ENCODE measurements at places on chromosomes 6 and 20.
A peak's percentile ranks its signal among the peaks of the same experiment; 100 is the strongest.

DNA sequence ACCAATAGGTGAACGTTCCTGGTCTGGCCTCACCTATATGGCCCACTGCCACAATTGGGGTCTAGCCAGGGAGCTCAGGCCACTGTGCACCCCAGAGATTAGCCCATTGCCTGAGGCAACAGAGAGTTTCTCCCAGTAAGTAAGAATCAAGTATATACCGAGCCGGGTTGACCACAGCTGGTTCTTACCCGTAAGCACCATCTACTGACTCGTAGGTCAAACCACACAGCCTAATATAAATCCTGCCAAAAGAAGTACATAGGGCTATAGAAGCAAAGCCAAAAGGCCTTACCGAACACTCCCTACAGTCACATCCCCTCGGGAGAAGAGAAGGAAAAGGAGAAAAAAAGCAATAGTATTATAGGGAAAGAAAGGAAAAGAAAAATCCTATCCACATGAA is 463.6 kb upstream of the GJE1 start:
- H3K36me3 ChIP-seq: no peaks in the 10 kb centered on the region
- DNase-seq: no peak
- H3K27me3 ChIP-seq: no peaks in the 10 kb centered on the region
- H3K4me3 ChIP-seq: no peak overlapping the region

DNA sequence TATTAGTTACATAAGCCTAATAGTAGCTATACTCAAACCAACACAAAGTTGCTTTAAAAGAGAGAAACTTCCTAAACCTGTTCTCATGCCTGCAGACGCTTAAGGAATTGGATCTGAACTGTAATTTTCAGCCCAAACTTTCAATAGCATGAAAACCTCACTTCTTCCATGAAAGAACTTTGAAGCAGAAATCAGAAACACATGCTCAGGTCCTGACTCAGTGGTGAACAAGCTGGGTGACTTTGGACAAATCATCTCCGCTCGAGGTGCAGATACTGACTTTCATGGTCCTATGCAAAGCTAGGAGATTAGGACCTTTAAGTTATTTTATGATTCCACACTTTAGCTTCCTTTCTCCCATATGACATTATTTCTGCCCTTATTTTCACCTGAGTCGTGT is 36.5 kb downstream of the NOX3 start:
- no peak for DNase-seq
- no peak overlapping the region for H3K27ac ChIP-seq
- no peaks in the 10 kb centered on the region for H3K36me3 ChIP-seq

GRCh38 chr6:5107341-5107740 is 22.2 kb downstream of the PPP1R3G start:
- H3K27me3 ChIP-seq: no peaks in the 10 kb centered on the region
- DNase-seq: no peak
- H3K4me1 ChIP-seq: no peaks in the 10 kb centered on the region
- H3K27ac ChIP-seq: no peak overlapping the region
- no peak overlapping the region for H3K4me3 ChIP-seq

GRCh38 chr6:8462169-8462568 is 26.8 kb upstream of the SLC35B3 start:
- no peaks in the 10 kb centered on the region for H3K4me1 ChIP-seq
- no peaks in the 10 kb centered on the region for H3K36me3 ChIP-seq
- H3K4me3 ChIP-seq: no peak overlapping the region
- H3K27ac ChIP-seq: no peak overlapping the region
- no peaks in the 10 kb centered on the region for H3K27me3 ChIP-seq

- DNase-seq: no peak
- H3K27me3 ChIP-seq: no peaks in the 10 kb centered on the region
Measured at GRCh38 chr20:62062661-62063314, 2.9 kb downstream of the TAF4 start.

GRCh38 chr6:35054106-35054742 is 86.9 kb downstream of the TCP11 start:
- H3K4me3 ChIP-seq: no peak overlapping the region
- H3K27me3 ChIP-seq: no peaks in the 10 kb centered on the region
- H3K4me1 ChIP-seq: peaks cover 13% of the 10 kb centered on the region
- DNase-seq: no peak
- H3K36me3 ChIP-seq: peaks cover 33% of the 10 kb centered on the region

- DNase-seq: no peak
- H3K36me3 ChIP-seq: no peaks in the 10 kb centered on the region
- H3K27ac ChIP-seq: no peak overlapping the region
- H3K4me3 ChIP-seq: no peak overlapping the region
- H3K4me1 ChIP-seq: no peaks in the 10 kb centered on the region
Measured at GRCh38 chr6:76701610-76702009, 629.1 kb upstream of the IMPG1 start.

DNA sequence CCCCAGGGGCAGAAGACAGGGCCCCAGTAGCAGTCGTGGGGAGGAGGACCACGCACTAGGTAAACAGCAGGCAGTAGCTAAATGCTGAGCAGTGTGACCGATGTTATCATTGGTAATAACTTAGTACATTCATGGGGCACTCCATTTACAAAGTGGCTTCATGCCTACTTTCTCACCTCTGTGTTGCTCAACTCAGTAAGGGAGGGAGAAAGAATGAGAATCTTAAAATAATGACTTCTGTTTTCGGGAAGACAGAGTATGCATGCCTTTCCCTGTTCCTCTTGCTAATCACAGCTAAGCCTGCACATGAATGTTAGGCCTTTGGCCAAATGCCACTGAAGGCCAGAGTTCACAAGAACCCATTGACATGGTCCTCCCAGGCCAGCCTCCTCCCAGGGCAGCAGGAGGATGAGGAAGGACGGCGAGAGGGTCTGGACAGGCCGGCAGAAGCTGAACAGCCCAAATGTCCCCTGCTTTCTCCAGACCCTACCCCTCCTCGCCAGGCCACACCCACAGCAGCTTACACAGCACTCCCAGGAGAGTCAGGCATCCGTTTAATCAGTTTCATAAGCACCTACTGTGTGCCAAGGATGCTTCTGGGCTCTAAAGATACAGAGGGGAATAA is 183.4 kb downstream of the ANKRD60 start:
- H3K27me3 ChIP-seq: peaks cover 44% of the 10 kb centered on the region
- DNase-seq: no peak
- no peak overlapping the region for H3K4me3 ChIP-seq
- H3K36me3 ChIP-seq: no peaks in the 10 kb centered on the region
- H3K4me1 ChIP-seq: no peaks in the 10 kb centered on the region

DNA sequence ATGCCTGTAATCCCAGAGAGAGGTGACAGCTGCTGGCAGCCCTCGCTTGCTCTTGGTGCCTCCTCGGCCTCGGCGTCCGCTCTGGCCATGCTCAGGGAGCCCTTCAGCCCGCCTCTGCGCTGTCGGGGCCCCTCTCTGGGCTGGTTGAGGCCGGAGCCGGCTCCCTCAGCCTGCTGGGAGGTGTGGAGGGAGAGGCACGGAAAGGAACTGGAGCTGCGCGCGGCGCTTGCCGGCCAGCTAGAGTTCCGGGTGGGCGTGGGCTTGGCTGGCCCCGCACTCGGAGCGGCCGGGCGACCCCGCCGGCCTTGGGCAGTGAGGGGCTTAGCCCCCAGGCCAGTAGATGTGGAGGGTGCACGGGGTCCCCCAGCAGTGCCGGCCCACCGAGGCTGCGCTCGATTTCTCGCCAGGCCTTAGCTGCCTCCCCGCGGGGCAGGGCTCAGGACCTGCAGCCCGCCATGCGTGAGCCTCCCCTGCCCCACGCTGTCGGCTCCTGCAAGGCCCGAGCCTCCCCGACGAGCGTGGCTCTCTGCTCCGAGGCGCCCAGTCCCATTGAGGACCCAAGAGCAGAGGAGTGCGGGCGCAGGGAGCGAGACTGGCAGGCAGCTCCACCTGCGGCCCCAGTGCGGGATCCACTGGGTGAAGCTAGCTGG is 34.6 kb downstream of the C6orf52 start:
- peaks cover 12% of the 10 kb centered on the region for H3K27me3 ChIP-seq
- H3K27ac ChIP-seq: no peak overlapping the region
- no peak for DNase-seq
- 0 out of 2 replicates have a peak, but pooled peaks cover 6% of the 10 kb centered on the region for H3K4me1 ChIP-seq
- no peak overlapping the region for H3K4me3 ChIP-seq

DNA sequence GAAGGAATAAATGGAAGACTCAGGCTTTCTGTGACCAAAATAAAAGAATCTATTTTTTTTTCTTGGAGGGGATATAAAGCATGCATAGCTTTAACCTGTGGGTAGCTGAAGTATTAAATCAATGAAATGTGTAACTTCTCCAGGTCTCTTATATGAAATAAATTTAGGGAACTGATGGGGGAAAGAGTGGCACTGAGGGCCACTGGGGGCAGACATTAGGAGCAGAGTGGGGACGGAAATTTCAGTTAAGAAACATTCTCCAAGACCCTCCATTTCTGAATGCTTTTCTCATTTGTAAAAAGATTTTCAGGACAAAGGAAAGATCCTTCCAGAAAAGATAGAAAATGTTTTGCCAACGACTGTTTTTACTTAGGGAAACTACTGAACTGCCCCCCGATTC is 131.0 kb downstream of the GPX5 start:
- H3K36me3 ChIP-seq: no peaks in the 10 kb centered on the region
- peaks cover 29% of the 10 kb centered on the region for H3K4me1 ChIP-seq
- DNase-seq: no peak
- no peak overlapping the region for H3K4me3 ChIP-seq
- H3K27ac ChIP-seq: no peak overlapping the region

GRCh38 chr6:123745895-123746294 is 57.8 kb upstream of the NKAIN2 start:
- H3K4me3 ChIP-seq: no peak overlapping the region
- no peak overlapping the region for H3K27ac ChIP-seq
- no peaks in the 10 kb centered on the region for H3K36me3 ChIP-seq
- no peaks in the 10 kb centered on the region for H3K4me1 ChIP-seq
- DNase-seq: no peak
- H3K27me3 ChIP-seq: no peaks in the 10 kb centered on the region

DNA sequence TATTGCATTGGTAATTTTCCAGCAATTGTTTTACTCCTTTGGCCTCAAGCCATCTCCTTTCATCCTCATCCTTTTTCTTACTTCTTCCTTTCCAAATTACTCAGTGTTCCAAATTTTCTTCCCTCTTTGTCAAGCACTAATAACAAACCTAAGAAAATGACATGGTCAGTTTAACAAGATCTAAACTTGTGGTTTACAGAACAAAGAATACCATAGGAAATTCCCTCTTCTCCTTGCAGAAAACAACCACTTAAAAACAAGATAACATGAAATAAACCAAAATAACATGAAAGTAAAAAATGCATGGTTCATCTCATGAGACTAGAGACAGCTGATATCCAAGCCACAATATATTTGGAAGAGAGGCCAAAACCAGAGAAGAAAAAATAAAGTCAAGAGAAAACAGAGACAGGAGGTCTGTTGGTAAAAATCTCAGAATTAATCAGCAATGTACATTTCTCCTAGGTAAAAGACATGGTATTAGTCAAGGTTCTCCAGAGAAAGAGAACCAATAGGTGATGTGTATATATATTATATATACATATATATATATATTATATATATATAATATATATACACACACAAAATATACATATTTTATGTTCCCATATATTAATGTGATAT is 51.0 kb upstream of the SENP6 start:
- no peaks in the 10 kb centered on the region for H3K27me3 ChIP-seq
- no peak for DNase-seq
- H3K4me1 ChIP-seq: no peaks in the 10 kb centered on the region
- H3K27ac ChIP-seq: no peak overlapping the region
- no peak overlapping the region for H3K4me3 ChIP-seq

DNA sequence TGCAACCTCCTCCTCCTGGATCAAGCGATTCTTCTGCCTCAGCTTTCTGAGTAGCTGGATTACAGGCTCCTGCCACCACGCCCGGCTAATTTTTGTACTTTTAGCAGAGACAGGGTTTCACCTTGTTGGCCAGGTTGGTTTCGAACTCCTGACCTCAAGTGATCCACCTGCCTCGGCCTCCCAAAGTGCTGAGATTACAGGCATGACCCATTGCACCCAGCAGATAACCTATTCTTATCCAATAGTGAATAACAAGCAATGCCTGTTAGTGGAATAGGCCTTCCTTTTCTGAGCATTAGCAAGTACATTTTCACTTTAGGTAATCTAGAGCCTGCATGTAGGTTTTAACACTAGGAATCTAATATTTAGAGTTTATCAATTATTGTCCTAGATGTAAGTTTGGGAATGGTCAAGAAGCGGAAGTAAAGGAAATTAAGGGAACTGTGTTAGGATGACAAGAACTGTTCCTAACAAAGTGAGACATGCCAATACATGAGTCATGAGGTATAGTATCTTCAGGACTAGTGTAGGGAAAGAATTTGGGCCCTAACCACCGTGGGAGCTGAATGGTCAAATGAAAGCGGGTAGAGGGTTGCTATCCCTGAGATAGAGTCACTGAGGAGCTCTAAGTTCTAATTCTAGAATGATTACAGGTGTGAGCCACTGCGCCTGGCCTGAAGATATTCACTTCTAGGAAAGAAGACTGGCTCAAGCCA is 15.0 kb downstream of the BLTP3A start:
- DNase-seq: no peak
- H3K36me3 ChIP-seq: peaks cover 4% of the 10 kb centered on the region
- H3K27ac ChIP-seq: no peak overlapping the region
- H3K4me3 ChIP-seq: no peak overlapping the region
- no peaks in the 10 kb centered on the region for H3K27me3 ChIP-seq

- no peak overlapping the region for H3K4me3 ChIP-seq
- no peaks in the 10 kb centered on the region for H3K36me3 ChIP-seq
- no peak overlapping the region for H3K27ac ChIP-seq
- no peaks in the 10 kb centered on the region for H3K27me3 ChIP-seq
Measured at GRCh38 chr6:87968435-87969278, 79.0 kb upstream of the SPACA1 start.

GRCh38 chr6:42692137-42692911 is 30.1 kb downstream of the PRPH2 start:
- no peak for DNase-seq
- H3K4me1 ChIP-seq: no peaks in the 10 kb centered on the region
- no peak overlapping the region for H3K27ac ChIP-seq
- H3K36me3 ChIP-seq: peaks cover 52% of the 10 kb centered on the region
- no peak overlapping the region for H3K4me3 ChIP-seq

GRCh38 chr6:39422238-39422637 is 99.7 kb upstream of the KCNK16 start:
- peaks cover 3% of the 10 kb centered on the region for H3K27me3 ChIP-seq
- H3K4me1 ChIP-seq: peaks cover 1% of the 10 kb centered on the region

DNA sequence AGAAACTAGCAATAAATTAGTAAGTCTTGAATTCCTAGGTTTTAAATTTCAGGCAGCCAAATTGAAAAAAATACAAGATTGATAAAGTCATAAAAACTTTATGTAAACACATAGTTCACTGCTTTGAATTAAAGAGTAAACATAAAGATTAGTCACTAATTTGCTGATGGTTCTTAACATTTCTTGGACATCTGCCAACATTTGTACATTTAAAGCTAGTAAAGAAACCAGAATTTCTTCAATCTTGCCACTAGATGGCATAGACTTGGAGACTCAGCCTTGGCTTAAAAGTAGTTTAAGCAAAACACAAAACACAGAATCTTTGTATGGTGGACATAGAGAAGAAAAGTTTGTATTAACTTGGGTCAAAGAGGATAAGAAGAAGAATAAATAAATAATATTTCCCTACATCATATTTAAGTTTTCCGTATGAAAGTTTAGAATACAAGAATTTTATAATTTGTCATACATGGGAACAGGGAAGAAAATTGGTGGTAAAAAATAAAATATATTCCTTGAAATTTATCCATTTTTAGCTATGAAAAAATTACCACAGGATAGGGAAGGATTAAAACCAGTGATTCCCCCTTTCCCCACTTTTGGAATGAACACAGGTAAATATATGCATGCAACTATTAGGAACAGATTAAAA is 41.7 kb upstream of the FAM135A start:
- no peak overlapping the region for H3K27ac ChIP-seq
- H3K4me3 ChIP-seq: no peak overlapping the region
- no peaks in the 10 kb centered on the region for H3K36me3 ChIP-seq
- no peaks in the 10 kb centered on the region for H3K4me1 ChIP-seq
- H3K27me3 ChIP-seq: 0 out of 3 replicates have a peak, but pooled peaks cover 3% of the 10 kb centered on the region
- peak; percentile 70 for DNase-seq

All from HepG2 (cell line).